A549 treated with CpdA at 1 μM for 4 hours (cell line): ENCODE measurements at places on chromosomes 4 and X. TPM values are rescaled to one million over a fixed set of nuclear protein-coding genes. Genes with fewer than 3 reads are reported as not detected.

Gene C4orf36
- total RNA-seq, result 0.45 to 1.2 TPM (median 1.0 TPM) in 5 replicates

Gene HPSE
- 1.1 to 1.6 TPM (median 1.3 TPM) in 5 replicates for total RNA-seq

Gene SSX4B
- not detected in 5 replicates for total RNA-seq

Gene HS6ST2
- 0.02 to 0.07 TPM (median 0.05 TPM) in 4 of 5 replicates, not detected in the other for total RNA-seq

Gene ESX1
- 0.09 TPM in 1 of 5 replicates, not detected in the others for total RNA-seq

Gene CASP6
- 13.0 to 16.8 TPM (median 14.9 TPM) in 5 replicates for total RNA-seq

Gene ODAM
- total RNA-seq, result not detected in 5 replicates
